ENCODE measurements at places on chromosomes 1 and 21. TPM values are rescaled to one million over a fixed set of nuclear protein-coding genes. Genes with fewer than 3 reads are reported as not detected.

WRAP73 gene
- total RNA-seq, result 22.8 TPM

OR10Z1 gene
- not detected for total RNA-seq

PCP4 gene
- 69.2 TPM for total RNA-seq

CFH gene
- 8.0 TPM for total RNA-seq

KRTAP20-4 gene
- total RNA-seq, result not detected

OR14I1 gene
- 11.0 TPM for total RNA-seq

GNPAT gene
- total RNA-seq, result 27.5 TPM
